ENCODE measurements at places on chromosomes 4 and X. TPM values are rescaled to one million over a fixed set of nuclear protein-coding genes. Genes with fewer than 3 reads are reported as not detected.

DNA sequence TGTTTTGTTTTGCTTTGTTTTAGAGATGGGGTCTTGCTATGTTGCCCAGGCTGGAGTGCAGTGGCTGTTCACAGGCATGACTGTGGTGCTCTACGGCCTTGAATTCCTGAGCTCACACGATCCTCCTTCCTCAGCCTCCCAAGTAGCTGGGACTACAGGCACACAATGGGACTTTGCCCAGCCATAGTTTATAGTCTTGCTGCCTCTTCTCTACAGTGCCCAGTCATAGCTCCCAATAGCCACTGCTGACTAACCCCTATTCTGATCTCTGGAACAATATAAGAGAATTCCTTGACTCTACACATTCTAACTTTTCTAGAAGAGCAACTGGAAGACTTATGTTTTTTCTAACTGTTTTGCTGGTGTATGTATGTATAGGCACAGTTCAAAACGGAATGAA lies 319.2 kb downstream of the PCDH7 start:
- no peaks in the 10 kb centered on the region for H3K4me1 ChIP-seq
- no peaks in the 10 kb centered on the region for H3K27me3 ChIP-seq

DNA sequence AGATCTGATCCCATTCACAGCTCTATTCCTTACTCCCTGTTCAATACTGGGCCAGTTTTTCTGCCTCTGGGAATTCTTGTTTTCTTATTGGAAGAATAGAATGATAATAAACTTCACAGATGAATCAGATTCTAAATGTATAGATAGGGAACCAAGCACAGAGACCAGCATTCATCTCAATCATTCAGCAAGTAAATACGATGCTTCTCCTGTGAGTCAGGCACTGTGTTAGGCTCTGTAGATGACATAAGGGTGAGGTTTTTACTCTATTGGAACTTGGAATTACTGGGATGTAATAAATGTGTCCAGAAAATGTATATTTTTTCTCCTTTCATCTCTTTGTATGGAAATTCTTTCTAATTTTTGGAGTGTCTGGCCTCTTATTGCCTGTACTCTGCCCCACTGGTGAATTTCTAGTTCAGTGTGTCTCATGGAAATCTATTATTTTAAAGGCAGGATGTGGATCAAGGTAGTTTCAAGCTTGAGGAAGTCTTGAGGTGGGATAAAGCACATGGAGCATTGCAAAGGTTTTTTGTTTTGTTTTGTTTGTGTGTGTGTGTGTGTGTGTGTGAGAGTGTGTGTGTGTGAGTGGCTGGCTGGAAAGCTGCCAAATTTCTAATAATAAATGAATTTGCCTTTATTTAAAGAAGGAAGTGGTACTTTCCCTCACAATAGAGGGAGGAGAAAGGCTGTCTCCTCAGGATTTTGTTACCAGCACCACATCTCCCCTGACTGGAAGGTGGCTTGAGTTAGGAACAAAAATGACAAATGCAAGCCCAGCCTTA lies 117.9 kb upstream of the HS3ST1 start:
- no peaks in the 10 kb centered on the region for H3K27me3 ChIP-seq
- H3K36me3 ChIP-seq, result no peaks in the 10 kb centered on the region
- no peak overlapping the region for H3K4me3 ChIP-seq
- no peaks in the 10 kb centered on the region for H3K4me1 ChIP-seq
- no peak overlapping the region for H3K27ac ChIP-seq
- no peak for DNase-seq

DNA sequence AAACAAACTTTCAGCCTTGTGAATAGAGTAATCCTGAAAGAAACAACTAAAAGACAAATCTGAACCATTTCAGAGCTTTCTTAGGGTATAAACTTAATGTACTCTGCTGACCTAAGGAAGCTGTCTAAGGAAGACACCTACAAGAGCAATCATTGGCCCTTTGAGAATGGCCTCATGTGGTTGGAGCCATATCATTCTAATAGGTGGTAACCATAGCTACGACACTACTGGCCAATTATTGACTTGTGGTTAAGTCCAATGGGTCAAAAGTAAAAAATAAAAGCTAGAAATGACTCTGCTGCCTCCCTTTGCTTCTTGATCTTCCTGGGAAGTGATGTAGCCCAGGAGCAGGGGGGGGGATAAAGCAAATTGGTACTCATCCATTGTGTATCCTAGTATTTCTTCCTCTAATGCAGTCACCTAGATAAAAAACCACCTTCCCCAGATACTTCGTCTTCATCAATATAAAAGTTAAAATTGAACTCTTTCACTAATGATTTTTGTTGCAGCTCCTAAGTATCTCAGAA lies 547.0 kb downstream of the ARAP2 start:
- no peak overlapping the region for H3K4me3 ChIP-seq
- no peak overlapping the region for H3K27ac ChIP-seq
- DNase-seq, result no peak
- H3K36me3 ChIP-seq, result no peaks in the 10 kb centered on the region
- H3K27me3 ChIP-seq, result no peaks in the 10 kb centered on the region

DNA sequence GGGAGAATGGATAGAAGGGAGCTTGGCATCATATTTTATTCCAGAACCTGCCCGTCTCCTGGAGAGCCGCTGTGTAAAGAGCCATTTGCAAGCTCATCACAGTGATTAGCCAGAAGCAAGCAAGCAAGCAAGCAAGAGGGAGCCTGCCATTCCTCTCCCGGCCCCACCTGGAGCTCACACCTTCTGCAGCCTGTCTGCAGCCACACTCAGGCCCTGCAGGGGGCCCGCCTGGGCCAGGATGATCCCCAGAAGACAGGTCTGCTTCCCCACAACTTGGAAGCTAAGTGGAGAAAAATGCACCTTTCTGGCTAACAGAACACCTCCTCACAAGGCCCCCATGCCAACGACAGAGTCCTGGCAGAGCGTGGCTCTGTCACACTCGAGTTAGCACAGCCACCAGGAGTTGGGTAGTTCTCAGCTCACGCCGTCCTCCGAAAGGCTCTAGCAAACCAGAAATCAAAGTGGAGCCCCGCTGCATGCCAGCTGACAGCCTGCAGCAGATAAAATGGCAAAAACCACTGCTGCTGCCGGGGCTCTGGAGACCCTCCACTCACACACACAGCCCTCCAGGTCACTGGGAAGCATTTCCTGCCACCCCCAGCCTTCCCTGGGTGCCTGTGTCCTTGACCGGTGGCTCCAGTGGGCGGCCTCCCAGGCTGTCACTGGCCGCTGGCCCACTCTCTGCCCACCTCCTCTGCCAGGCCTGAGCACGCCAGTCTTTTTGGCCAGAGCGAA lies 54.9 kb downstream of the DCTD start:
- H3K27me3 ChIP-seq, result no peaks in the 10 kb centered on the region
- DNase-seq, result no peak
- H3K36me3 ChIP-seq, result no peaks in the 10 kb centered on the region

DNA sequence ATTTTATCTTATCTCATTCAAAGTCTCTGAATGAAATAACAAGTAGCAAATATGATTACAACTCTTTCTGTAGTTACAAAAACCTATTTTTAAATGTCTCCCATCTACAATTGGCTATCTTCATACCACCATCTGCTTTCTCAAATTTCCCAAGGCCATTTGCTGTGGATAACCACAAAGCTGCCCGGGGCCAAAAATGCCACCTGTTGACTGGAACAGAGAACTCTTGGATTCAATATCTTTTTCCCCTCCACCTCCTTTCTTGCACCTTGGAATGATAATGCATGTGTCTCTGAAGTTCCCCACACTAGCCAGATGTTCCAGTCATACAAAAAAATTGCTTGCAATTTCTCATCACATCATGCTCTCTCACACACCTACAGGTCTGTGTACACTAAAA lies 93.3 kb upstream of the SCML1 start:
- H3K27me3 ChIP-seq, result no peaks in the 10 kb centered on the region
- no peak for DNase-seq
- H3K4me3 ChIP-seq, result no peak overlapping the region
- H3K27ac ChIP-seq, result no peak overlapping the region
- no peaks in the 10 kb centered on the region for H3K36me3 ChIP-seq

DNA sequence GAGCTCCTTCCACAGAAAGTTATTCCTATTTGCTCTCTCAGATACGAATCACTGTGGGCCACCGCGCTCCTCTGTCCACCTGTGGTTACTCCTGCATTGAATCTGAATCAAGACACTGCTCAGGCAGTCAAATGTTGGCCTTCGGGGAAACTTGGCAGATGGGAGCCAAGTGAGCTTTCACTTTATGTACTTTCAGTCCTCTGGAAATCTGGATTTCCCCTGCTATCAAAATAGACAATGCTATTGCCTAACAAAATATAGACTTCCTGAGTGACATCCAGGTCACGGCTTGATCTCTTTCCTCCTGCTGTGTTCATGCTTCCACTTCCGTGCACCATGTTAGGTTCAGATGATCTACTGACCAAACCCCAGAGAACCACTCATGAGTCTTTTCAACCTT lies 43.8 kb downstream of the FHL1 start:
- no peaks in the 10 kb centered on the region for H3K27me3 ChIP-seq
- no peaks in the 10 kb centered on the region for H3K36me3 ChIP-seq
- no peak for DNase-seq
- no peak overlapping the region for H3K27ac ChIP-seq
- peaks cover 24% of the 10 kb centered on the region for H3K4me1 ChIP-seq

DNA sequence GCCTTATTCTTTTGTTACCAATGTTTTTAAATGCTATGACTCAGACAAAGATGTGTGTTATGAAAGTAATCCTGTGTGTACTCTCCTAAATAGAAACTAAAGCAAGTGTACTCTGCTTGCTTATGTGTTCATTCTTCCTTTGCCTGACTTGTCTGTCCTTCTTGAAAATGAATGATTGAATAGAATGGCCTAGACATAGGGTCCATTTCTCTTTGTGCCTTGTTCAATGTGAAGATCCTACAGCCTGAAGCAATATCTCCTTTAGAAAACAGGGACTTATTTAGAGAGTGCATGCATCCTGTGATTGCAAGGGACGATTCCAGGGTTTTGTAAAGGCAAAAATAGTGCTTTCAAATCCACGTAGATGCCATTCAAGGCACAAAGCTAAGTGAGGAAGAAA lies 343.6 kb upstream of the TACR3 start:
- H3K27ac ChIP-seq, result no peak overlapping the region
- no peaks in the 10 kb centered on the region for H3K4me1 ChIP-seq
- no peak for DNase-seq
- H3K27me3 ChIP-seq, result no peaks in the 10 kb centered on the region
- H3K4me3 ChIP-seq, result no peak overlapping the region
- no peaks in the 10 kb centered on the region for H3K36me3 ChIP-seq

GRCh38 chrX:24561121-24561520 lies 86.0 kb downstream of the PCYT1B start:
- no peaks in the 10 kb centered on the region for H3K36me3 ChIP-seq
- H3K4me1 ChIP-seq, result no peaks in the 10 kb centered on the region
- no peak overlapping the region for H3K27ac ChIP-seq

GRCh38 chr4:125838924-125839323 lies 524.2 kb downstream of the FAT4 start:
- no peaks in the 10 kb centered on the region for H3K4me1 ChIP-seq
- no peak for DNase-seq
- H3K27me3 ChIP-seq, result no peaks in the 10 kb centered on the region
- H3K4me3 ChIP-seq, result no peak overlapping the region

DNA sequence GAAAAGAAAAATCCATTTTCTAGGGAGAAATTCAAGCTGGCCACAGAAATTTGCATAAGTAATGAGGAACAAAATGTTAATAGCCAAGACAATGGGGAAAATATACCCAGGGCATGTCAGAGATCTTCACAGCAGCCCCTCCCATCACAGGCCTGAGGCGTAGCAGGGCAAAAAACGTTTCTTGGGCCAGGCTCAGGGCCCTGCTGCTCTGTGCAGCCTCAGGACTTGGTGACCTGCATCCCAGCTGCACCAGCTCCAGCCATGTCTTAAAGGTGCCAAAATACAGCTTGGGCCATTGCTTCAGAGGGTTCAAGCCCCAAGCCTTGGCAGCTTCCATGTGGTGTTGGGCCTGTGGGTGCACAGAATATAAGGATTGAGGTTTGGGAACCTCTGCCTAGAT lies 32.1 kb upstream of the TMPRSS11B start:
- no peaks in the 10 kb centered on the region for H3K36me3 ChIP-seq
- no peaks in the 10 kb centered on the region for H3K27me3 ChIP-seq
- no peak for DNase-seq
- H3K4me3 ChIP-seq, result no peak overlapping the region
- no peaks in the 10 kb centered on the region for H3K4me1 ChIP-seq

DNA sequence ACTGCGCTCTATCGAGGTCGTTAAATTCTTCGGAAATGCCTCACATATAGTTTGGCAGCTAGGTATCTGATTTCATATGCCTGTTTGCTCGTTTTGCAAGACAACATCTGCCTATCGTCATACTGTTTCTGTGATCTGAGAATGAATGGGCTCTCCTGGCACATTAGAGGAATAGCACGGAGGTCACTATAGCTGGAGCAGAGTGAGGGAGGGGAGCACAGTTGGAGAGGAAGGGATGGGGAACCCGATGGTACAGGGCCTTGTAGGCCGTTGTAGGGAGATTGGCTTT lies 552 bp downstream of the IKBKG start:
- no peaks in the 10 kb centered on the region for H3K27me3 ChIP-seq
- H3K36me3 ChIP-seq, result no peaks in the 10 kb centered on the region
- H3K27ac ChIP-seq, result peak overlapping the region; percentile 93
- DNase-seq, result no peak
- peak overlapping the region; percentile 75 for H3K4me3 ChIP-seq

DNA sequence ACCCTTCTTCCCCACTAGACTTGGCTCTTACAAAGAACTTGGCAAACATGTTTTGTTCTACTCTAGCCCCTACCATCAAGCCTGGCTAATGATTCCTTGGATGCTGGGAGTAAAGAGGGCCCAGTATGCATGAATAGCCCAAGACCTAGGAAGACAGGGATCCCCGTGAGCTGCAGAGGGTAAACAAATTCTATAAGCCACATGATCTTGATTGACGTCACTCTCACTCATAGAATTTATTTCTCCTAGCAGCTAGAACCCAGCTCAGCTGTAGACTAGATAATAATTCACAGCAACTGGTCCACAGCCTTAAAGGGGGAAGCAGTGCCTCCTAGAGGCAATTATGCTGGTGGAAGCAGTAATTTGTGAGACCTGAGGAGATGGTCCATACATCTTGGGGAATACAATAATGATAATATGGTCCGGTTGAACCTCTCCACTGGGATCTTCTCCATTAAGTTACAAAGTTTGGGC lies 16.1 kb upstream of the USO1 start:
- peak; percentile 52 for DNase-seq
- no peaks in the 10 kb centered on the region for H3K27me3 ChIP-seq
- no peaks in the 10 kb centered on the region for H3K36me3 ChIP-seq
- no peak overlapping the region for H3K4me3 ChIP-seq
- no peak overlapping the region for H3K27ac ChIP-seq

DNA sequence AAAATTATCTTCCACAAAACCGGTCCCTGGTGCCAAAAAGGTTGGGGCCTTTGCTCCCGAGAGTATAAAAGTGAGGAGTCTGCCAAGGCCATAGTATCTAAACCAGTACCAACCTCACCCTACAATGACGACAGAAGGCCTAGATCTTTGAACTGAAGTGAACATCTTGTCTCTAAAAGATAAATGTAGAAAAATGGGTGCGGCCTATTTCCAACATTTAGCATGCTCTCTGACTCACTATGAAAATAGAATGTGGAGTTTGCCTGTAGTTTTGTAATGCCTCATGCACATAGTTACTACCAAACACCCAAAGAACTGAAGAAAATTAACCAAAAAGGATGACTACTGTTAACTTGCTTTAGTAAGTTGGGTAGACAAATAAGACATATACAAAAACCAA lies 218.4 kb downstream of the SLITRK2 start:
- DNase-seq, result no peak
- H3K36me3 ChIP-seq, result no peaks in the 10 kb centered on the region
- H3K4me1 ChIP-seq, result no peaks in the 10 kb centered on the region
- no peak overlapping the region for H3K27ac ChIP-seq
- no peak overlapping the region for H3K4me3 ChIP-seq

The MTNR1A gene
- not detected for total RNA-seq

The DOK7 gene
- total RNA-seq, result not detected

The RHOXF2B gene
- total RNA-seq, result not detected

The PSAPL1 gene
- total RNA-seq, result not detected

The MAB21L2 gene
- total RNA-seq, result not detected

The IL21 gene
- not detected for total RNA-seq

The SMIM10L2A gene
- total RNA-seq, result 4.1 TPM

The MAGED4 gene
- not detected for total RNA-seq
